ENCODE measurements at places on chromosomes 7 and 10.

DNA sequence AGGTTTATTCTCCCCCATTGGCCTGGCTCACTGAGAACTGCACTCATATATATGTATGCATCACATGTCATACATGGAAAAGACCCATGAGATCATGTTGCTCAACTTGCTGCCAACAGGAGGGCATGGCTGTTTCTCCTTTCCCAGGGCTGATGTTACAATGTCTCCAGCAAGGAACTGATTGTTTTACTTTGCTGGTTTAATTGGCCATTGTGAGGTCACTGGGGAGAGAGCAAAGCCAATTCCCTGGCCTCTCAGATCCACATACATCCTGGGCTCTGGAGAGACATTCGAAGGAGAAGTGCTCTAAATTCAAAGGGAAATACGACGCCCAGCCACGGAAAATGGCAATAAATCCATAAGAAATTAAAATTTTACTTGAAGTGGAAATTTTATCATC lies 287.8 kb downstream of the WDR11 start:
- DNase-seq = no peak

DNA sequence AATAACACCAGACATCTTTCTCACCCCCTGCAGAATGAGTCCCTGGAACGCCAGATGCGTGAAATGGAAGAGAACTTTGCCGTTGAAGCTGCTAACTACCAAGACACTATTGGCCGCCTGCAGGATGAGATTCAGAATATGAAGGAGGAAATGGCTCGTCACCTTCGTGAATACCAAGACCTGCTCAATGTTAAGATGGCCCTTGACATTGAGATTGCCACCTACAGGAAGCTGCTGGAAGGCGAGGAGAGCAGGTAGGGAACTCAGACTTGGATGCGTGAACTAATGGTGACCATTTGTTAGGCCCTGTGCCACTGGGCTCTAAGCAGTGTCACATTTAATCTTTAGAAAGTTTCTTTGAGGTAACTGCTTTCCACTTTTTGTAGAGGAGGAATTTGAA lies 7.1 kb downstream of the VIM start:
- no peak for DNase-seq

DNA sequence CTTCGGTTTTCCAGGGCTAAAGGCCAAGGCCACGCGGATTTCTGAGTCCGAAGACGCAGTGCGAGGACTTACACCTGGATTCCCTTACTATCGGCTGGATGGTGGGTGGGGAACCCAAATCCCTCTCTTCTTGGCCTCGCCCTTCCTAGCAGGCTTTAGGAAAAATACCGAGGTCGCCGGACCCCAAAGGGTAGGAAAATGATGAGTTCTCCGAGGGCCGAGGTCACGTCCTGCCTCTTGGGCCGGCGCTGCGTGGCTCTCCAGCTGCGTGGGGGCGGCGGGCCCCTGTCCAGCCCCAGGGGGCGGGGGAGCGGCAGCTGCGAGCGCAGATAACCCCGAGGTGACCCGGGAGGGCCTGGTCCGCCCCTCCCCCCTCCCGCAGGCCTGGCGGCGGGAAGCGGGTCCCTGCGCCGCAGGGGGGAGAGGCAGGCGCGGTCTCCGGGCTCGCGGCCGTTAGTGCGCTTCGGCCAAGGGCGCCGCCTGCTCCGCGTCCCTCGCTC lies 805 bp upstream of the HMX3 start:
- DNase-seq = no peak

GRCh38 chr10:34249634-34250033 lies 565.5 kb downstream of the PARD3 start:
- no peak for DNase-seq

DNA sequence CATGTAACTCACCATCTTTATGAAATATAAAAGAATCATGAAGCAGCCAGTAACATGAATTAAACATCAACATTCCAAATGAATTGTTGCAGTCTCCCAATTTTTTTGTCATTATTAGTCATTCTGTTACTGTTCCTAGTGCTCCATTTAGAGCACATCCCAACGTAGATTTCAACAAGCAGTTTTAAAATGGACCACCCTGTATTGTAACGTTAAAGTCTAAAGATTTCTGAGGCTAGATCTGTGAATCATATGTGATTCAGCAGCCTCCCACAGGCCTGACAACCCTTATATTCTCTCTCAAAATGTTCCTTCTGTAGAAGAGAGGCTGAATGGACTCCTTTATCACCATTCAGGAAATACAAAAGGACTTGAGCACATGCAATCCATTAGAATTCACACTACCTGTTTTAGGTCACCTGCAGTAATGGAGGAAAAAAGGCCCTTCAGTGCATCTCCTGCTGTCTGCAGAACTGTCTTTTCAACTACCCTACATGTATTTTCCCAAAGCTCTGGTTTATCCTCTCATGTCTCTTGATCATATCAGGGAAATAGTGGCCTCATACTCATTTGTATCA lies 81.4 kb downstream of the CACNA2D1 start:
- peak; percentile 52 for DNase-seq

DNA sequence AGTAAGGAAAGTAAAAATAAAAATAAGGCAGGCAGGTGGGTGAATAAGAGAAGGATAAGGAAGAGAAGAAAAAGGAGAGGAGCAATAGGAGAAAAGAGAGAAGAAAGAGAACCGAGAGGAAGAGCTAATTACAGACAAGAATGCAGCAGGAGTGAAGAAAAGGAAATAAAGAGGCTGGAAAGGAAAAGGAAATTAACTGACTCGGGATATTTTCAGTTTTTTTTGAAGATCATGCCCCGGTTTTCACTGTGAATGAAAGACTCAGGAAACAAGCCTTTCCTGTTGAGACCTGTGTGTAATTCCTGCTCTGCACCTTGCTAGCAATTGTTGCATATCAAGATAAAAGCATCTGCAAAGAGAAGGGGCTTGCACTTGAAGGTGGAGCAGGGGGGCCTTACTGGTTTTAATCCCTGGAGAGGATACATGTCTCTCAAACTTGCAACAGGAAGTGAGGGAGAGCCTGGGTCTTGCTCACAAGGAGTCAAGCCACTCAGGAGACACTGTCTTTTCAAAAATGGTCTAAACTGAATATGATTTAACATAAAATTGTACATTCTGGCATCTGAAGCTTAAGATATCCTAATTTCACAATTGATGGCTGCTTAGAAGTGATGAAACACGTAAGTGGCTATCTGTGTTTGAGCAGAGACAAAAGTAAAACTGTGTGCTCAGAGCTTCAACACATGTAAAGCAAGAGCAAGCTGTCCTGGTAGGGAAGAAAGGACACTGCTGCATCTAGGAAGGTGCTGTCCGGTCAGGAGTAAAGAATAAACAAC lies 157.6 kb downstream of the FAM107B start:
- DNase-seq = no peak

- no peak for DNase-seq
Measured at GRCh38 chr7:1355568-1356340, 103.5 kb downstream of the MICALL2 start.

- DNase-seq = no peak
Measured at GRCh38 chr10:103042908-103043307, 124.8 kb downstream of the CNNM2 start.

GRCh38 chr10:84342584-84342983 lies 14.2 kb downstream of the CCSER2 start:
- no peak for DNase-seq

DNA sequence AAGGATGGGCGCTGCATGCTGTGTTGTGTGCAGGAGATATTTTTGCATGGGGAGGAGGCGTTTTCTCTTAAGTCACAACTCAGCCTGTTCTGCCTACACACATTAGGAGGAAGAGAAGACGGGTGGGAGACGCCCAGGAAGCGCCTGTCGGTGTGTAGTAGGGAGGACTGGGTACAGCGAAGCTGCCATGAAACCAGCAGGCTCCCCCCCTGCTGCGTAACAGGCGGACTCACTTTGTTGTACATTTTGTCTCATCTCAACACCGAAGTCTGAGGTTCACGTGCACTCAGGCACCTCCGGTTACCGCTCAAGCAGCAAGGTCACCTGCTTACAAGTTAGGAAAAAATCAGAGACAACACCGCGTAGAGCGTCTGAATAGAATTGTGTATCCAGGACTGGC lies 56.3 kb downstream of the CRTAC1 start:
- DNase-seq = no peak

DNA sequence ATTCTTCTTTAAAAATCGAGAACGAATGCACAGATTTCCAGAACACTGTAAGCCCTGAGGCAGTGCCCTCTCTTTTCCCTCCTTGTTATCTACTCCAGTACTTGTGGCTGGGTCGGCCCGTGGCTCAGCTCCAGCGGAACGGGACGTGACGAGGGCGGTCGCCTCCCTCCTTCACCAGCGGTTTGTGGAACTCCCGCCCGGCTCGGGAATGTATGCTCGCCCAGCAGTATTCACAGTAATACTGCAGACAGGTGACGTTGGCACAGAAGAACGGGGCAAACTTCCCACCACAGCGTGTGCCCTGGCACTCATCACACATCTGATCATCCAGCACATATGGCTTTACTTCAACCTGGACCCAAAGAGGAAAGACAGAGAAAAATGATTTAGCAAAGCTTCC lies 128.5 kb downstream of the BTAF1 start:
- no peak for DNase-seq

- DNase-seq = no peak
Measured at GRCh38 chr10:86387178-86387794, 20.7 kb upstream of the GRID1 start.

- no peak for DNase-seq
Measured at GRCh38 chr10:132305654-132306342, 2.0 kb downstream of the STK32C start.

GRCh38 chr7:81053623-81054022 lies 134.8 kb upstream of the SEMA3C start:
- peak; percentile 41 for DNase-seq

GRCh38 chr10:47396311-47396717 lies 12.2 kb upstream of the ZNF488 start:
- DNase-seq = no peak

DNA sequence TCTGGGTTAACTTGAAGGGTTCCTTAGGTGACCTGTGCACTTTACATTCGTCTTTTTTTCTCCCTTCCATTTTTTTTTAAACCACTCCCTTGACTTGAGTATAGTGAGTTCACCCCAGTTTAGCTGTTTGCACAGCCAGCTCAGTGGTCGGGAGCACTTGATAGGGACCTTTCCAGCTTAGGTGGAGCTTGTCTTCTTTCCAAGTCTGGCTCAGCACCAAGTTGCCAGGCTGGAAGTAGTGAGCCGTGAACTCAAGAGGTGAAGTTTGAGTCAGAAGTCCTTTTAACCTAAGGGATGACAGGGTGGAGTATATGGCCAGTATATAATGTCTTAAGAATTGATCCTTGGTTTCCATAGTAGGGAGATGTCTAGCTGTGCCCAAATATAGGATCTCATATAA lies 7.2 kb downstream of the DNAH11 start:
- DNase-seq = no peak

DNA sequence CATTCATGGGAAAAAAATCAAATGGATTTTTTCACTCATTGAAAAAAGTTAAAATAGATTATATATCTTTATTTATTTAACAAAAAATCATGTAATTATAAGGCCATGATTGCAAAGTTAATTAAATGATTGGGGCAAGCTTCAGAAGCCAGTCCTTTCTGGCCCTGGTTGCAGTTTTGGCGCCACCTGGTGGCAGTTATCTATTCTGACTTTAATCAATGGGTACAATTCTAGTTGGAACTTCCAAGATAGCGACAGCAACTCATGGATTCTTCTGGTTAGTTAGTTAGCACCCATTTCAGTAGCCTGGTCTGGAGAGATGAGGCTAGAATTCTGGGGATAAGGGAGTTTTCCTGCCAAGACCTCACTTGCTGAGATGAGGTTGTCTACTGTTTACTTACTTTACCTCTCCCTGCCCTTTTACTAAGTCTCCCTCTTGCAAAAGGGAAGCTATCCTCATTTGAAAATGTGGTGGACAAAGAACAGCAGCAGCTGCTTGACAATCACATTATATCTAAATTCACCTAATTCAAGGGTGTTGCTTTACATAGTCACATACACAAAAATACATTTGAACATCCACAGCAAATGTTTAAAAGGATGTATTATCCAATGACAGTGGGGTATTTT lies 42.3 kb downstream of the NOC3L start:
- DNase-seq = peak; percentile 69

DNA sequence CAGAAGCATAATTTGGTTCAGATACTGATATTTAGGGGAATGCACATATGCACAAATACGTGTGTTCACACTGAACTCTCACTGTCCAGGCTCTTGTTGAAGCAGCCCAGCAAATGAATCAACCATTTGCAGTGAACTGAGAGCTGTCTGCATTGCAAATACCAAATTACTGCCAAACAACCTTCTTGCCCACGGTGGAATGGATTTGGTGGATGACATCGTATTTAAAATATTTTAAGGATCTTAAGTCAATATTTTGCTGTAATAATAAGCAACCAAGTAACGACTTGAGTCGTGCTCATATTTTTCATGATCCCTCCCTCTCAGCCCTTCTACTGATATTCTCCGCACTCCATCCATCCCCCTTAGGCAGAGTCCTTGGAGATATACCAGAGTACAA lies 107.9 kb upstream of the FEZF1 start:
- peak; percentile 32 for DNase-seq

- no peak for DNase-seq
Measured at GRCh38 chr7:38187794-38188440, 9.9 kb downstream of the STARD3NL start.

- no peak for DNase-seq
Measured at GRCh38 chr10:71079761-71080380, 132.5 kb upstream of the UNC5B start.

GRCh38 chr7:10036693-10037092 lies 937.0 kb upstream of the PHF14 start:
- no peak for DNase-seq

DNA sequence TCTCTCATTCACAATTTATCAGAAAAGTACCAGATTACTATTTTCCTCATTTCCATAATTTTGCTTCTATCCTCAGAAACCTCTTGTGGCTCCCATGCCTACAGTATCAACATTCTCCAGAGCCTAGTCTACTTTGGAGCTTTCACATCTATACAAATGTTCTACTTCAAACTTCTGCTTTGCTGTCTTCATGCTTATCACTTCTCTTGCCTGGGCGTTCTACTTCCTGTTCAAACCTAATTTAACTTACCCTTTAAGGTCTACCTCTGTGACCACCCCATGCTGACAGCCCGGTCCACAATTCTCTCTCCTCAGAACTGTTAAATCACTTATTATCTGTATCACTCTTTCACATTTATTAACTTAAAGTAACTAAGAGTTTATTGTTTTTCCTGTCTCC lies 6.1 kb upstream of the PTPN12 start:
- no peak for DNase-seq

GRCh38 chr10:88129013-88129412 lies 265.6 kb downstream of the PTEN start:
- no peak for DNase-seq

GRCh38 chr10:52755297-52756062 lies 17.1 kb downstream of the MBL2 start:
- DNase-seq = peak; percentile 38

DNA sequence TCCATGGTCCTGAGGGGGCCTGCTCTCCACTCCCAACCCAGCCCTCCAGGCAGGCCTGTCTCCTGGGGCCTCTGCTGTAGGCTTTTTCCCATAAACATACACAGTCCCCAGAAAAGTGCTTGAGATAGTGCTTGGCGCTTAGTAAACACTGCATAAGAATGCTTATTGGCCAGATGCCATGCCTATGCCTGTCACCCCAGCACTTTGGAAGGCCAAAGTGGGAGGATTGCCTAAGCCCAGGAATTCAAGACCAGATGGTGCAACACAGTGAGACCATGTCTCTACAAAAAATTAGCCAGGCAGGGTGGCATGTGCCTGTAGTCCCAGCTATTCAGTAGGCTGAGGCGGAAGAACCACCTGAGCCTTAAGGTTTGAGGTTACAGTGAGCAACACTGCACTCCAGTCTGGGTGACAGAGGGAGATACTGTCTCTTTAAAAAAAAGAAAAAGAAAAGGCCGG lies 24.6 kb upstream of the ASL start:
- DNase-seq = peak; percentile 79
